ENCODE measurements at places on chromosomes 12 and 14.

DNA sequence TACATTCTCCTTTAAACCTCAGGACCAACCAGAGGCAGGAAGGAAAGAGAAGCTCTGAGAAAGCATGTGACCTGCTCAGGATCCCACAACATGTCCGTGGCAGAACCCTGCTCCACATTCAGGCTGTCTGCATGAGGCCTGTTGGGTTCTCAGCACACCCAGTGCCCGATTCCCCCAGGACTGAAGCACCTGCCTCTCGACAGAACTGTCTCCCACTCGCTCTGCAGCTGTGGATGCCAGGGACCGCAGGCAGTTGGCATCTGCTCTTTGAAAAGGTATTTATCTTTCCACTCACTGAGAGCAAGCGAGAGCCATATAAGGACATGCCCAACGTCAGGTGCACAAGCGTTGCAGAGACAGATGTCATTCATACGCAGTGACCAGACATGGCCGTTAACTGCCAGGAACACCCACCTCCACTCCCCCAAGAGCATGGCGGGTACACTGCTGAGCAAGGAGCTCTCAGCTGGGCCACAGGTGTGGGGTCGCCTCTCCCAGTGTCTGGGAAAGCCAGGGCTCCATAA lies 18.9 kb downstream of the PITPNM2 start:
- no peak for DNase-seq

DNA sequence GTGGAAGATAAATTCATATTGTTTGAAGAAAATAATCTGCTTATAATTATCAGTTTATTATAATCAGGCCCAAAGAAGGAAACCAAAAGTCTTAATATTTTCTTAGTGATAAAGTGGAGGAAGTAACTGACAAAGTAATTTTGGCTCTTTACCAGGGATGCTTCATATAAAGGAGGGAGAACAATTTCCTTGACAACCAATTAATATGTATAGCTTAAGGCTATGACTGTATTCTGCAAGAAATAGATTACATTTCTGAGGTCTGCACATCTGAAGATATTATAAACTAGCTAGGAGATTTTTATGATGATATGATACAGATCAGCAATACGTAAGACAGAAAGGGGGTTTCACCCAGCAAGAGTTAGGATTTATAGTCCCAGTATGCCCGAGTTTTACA lies 90.8 kb downstream of the BICD1 start:
- DNase-seq = no peak

DNA sequence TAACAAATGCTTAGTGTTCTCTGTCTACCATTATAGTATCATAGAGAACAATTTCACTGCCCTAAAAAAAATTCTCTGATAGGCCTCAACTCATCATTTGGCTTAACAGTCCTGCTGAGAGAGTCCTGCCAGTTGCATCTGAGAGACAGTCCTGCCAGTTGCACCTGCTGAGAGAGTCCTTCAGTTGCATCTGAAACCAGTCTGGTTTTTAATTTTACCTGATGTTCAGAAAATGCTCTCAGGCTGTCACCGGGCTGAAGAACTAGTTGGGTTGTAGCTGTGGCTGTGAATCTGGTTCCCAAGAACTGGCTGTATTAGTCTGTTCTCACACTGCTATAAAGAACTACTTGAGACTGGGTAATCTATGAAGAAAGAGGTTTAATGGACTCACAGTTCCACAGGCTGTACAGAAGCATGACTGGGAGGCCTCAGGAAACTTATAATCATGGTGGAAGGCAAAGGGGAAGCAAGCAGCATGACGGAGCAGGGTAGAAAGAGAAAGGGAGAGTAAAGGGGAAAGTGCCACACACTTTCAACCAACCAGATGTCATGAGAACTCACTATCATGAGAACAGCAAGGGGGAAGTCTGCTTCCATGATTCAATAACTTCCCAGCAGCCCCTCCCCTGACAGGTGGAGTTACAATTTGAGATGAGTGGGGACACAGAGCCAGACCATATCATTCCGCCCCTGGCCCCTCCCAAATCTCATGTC lies 51.6 kb downstream of the PRKCH start:
- DNase-seq = no peak

DNA sequence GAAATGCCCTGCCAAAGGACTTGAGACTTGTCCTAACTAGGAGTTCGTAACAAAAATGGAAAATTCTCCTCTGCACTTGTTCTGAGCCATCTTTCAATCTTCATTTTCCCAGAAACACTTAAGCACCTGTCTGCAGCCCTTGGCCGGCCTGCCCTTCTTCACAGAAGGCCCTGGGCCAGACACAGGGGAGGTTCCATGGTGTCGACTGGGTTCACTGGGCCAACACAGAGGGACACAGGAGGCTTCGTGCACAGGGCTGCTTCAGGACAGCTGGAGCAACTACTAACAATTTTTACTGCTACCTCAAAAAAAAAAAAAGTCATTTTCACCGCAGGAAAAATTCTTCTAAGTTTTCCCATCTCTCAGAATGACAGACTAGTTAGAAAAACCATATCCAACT lies 19.6 kb downstream of the NID2 start:
- no peak for DNase-seq

DNA sequence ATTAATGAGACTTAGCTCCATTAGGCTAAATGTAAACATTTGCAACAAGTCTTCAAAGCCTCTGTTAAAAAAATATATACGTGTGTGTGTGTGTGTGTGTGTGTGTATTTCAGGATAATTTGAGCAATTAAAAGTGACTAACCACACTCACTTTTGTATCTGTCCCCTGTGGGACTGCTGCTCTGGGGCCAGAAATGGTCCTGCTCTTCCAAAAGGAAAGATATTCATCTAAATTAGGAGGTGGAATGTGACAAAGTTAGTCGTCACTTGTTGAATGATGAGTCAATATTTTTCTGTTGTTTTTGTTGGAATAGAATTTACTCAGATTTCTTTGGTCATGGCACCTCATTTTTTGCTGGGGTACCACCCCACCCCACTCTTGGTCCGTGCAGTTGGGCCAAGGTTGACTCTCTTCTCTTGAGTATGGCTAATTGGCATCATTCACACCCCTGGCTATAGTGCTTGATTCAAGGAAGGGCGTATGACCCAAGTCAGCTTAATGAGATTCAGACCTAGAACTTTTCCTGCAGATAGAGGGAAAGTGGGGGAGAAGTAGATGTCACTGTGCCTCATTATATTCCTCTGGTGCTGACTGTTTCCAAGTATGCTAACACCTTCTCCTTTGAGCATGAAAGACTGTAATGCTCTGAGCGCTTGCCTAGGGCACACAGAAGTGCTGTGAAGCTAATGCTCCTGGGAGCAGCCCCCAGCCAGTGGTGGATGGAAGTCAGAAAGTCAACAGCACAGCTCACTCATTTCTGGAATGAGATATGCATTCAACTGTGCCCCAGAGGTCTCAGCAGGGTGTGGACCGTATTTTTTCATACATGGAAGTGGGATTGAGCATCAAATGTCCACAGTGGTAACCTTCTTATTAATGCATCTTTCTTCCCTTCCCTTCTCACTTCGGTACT lies 577.0 kb upstream of the TBX3 start:
- DNase-seq = no peak

DNA sequence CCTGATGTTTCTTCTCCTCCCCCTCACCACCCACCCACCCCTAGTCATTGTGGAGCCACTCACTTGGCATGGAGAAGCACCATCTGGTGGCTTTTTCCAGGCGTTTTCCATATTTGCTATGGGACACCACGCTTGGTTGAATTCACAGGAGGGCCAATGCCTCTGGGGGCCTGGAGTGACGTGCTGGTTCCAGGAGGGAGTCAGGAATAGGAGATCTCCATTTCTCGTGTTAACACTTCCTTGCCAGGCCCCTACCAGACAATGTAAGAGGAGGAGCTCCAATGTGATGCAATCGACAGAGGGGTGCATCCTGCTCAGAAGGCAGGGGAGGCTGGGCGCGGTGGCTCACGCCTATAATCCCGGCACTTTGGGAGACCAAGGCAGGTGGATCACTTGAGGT lies 21.6 kb upstream of the TESC start:
- DNase-seq = no peak

DNA sequence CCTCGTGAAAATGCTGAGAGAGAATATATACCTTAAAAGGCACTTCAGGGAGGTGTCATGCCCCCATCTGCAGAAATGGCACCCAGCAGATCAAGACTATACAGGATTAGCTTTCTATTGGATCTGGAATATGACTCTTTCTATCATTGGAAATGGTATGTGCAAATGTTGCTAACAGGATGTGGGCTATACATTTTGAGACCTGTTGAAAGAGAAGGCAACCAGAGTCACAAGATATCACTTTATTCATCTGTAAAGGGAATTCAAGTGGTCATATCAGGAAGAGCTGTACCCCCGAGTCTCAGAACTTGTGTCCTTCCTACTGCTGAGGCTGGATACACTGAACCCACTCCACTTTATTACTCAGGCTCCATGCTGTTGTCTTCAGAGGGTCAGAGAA lies 46.1 kb upstream of the FRMD6 start:
- no peak for DNase-seq
